K562 (cell line): ENCODE measurements at places on chromosomes 5 and 9. TPM values are rescaled to one million over a fixed set of nuclear protein-coding genes. Genes with fewer than 3 reads are reported as not detected.

DNA sequence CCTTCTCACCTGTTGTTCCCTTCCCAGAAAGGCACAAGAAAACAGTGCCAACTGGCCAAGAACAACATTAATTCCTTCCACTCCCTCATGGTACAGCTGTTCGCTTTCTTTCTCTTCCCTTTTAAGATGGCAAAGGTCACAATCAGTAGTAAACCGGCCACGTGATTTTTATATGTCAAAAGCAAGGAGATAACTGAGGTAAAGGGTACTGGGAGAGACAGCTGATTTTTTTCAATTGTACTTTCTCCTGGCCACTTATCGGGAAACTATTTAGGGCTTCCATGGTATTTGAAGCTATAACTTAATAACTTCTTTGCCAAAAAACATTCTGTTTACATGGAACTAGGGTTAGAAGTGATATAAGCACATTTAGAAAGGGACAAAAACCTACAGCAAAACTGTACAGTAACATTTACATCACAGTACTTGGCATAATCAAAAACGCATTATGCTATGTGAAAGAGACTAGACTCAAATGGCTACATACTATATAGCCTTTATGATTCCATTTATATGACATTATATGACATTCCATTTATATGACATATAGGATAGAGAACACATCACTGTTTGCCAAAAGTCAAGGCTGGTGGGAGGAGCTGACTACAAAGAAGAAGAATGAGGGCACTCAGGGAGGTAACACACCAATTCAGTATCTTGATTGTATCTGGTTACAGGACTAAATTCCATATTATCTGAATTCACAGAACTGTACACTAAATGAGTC, 24.8 kb downstream of the PLPP1 start:
- no peak for DNase-seq

DNA sequence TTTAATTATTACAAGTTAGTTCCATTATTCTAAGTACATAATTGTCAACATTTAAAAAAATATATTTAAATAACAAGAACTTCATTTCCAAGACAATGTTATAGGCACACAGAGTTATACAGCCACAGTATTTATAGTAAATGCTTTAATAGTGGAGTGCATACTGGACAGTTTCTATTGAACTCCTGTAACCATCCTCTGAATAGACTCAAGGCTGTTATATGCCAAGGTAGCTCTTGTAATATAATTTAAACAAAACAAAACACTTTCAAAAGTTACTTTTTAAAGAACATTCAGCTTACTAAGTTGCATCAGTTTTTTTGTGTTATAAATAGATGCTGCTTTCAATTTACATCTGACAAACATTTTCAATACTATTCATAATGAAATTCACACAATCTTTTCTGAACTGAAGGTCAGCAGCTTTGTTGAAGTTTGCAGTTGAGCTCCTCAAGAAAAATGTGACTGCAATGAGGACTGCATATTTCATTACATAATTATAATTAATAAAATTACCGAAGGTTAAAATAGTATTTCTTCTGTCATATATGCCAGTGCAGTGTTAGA, 549.9 kb upstream of the CYLC2 start:
- DNase-seq, result no peak

GRCh38 chr5:129245489-129245888, 150.9 kb downstream of the ISOC1 start:
- no peak for DNase-seq

- no peak for DNase-seq
Observed at GRCh38 chr9:125700791-125701190, 6.2 kb downstream of the MAPKAP1 start.

MARCOL gene
- polyA plus RNA-seq, result not detected in 2 replicates

DNA sequence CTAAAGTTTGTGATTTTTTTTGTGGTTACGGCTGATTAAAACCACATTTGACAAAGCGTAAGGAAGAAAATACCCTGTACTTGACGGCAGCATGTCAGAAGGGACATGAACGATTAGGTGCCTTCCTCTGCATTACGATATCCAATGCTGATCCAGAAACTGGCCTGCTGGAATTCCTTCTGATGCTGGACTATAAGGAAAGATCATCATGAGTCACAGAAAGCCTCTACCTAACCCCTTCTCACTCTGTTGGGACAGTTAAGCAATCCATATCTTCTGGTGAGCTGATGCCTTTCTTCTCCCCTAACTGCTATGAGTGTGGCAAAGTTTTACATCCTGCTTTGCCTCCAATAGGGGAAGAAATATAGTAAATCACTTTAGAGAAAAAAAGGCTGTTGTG, 78.4 kb upstream of the PAPPA start:
- no peak for DNase-seq

VAV2 gene
- 1.2 and 1.5 TPM in 2 replicates for polyA plus RNA-seq

UNC5A gene
- polyA plus RNA-seq, result not detected in 2 replicates

DNA sequence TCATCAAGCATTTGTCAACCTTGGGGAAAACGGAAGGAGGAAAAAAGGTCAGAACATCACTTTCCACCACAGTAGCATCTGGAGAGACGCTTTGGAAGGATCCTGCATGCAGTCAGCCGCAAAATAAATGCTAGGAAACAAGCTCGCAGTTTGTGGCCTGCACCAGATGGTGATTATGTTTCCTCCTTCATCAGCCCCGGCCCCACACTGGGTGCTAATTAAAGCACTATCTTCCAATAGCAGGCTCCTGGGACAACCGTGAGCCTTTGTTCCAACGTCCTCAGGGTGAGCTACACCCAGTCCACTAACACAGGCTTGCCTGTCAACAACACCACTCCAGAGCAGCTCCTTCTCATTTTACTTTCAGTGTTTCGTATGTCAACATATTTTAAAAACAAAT, 64.0 kb downstream of the RNF130 start:
- DNase-seq, result peak; percentile 42
